Stimulated activated CD8-positive, alpha-beta memory T cell treated with anti-CD3 and anti-CD28 coated beads, Interleukin-4, amount 100 ng/mL, for 4 hours (primary cell): ENCODE measurements at places on chromosomes 12 and 14.

GRCh38 chr12:78804262-78804661 is 60.3 kb upstream of the SYT1 start:
- DNase-seq, result no peak

DNA sequence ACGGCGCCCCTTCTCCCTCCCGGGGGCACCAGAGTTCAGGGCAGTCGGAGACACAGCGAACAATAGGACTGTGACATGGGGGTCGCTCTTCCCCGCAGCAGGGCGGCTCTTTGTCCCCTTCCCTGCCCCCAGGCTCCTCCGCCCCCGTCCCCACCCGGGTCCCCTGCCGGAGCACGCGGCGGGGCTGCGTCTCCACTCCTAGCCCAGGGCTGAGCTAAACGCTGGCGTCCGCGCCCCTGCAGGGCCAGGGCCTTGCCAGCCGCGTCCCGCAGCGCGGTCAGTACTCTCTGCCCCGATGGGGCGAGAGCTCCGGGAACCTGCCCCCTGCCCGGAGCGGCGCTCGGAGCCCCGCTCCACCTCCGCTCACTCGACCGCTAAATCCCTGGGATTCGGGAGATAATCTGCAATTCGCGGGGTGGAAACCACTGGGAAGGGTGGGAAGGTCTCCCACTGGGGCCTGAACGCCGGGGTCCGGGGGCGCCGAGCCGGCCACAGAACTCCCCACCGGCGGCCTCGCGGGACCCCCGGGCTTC is 825 bp upstream of the CCDC85C start:
- no peak for DNase-seq

DNA sequence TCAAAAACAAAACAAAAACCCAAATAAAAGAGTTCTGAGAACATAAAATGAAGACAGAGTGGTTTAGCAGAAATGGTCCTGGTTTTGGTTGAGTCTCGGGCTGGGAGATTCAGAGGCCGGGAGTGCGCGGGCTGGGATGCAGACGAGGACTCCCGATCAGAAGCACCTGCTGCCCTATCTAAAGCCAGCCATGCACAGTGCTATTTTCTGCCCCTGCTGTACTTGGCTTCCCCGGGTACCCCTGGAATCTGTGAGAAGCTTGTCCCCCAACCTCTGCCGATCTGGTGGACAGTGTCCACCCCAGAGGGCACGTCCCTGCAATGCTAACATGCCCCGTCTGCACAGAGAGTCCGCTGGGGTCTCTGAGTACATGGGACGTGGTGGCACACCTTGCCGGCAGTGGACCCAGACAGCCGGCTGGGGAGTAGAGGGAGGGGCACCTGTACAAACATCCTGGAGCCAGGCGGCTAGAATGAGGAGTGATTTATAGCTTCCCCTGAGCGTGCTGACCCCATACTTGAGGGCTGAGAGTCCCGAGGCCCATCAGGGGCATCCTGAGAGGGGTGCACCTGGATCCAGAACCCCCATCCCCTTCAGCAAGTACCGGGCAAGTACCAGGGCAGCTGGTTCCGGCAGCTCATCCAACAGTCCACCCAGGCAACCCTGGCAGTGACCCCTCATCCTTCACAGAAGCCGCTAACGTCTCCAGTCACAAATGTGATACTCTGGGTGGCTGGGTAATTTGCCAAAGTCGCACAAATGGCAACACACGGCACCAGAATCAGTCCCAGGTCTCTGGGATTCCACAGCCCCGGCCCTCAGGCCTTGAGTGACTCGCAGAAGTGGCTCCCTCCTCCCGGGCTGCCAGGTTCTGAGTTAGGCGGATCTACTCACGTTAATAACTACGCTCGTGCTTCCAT is 37.1 kb downstream of the CHGA start:
- no peak for DNase-seq

GRCh38 chr12:39033782-39034181 is 128.4 kb upstream of the CPNE8 start:
- no peak for DNase-seq

DNA sequence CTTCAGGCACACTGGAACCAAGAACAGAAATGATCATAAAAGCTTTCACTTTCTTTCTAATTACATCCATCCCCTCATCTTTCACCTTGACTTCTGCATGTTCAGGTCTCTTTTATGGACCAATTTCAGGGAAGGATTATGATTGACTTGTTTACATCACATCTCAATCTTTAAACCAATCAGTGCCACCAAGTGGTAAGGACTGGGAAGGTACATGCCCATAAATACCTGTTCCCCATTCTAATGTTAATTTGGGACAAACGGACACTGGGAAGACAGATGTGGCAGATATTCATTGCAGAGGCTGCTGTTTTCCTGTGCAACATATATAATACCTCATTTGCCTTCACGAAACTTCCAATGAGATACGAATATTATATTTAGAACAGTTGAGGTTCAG is 978.1 kb downstream of the GALC start:
- DNase-seq, result no peak

GRCh38 chr12:103832048-103832997 is 8.7 kb downstream of the NT5DC3 start:
- DNase-seq, result no peak

DNA sequence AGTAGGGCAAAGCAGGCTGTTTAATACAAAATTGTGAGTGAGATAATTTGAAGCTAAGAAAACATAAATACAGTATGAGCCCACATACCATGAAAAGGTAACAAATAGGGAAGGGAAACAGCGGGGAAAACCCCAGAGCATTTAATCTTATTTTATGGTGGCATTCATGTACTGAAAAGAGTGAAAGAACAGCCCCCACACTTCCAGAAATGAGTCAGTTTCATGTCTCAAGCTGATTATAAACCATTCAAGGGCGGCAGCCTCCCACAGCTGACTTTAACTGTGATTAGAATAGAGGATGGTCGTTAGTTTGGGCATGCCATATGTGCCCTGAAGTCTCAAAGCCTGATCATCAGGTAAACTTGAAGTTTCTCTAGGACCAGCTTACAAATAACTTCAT is 64.5 kb downstream of the FOXG1 start:
- DNase-seq, result no peak

DNA sequence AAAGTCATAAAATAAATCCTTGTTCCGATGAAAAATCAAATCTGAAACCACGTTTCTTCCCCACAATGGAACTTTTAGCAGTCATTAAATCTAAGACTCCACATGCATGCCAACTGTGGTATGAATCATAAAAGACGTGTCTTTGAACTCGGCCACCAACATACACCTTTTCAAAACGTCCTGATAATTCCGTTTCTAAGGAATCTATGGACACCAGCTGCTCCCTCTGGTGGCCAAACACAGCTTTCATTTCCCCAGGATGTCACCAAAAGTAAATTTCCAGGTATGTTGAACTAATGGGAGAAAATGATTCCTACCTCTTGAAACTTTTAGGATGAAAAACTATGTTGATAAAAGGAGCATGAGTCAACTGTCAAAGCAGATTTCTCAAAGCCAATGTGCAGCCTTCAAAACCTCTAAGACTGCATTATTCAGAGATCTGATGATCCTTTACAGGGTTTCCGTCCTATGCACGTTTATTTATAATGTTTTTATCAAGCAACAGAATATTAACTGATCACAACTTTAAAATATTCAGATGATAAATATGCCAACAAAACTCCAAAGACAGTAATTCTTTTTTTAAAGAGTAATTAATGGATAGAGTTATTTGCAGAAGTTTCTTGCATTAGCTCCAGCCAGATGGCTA is 96.2 kb downstream of the CIT start:
- DNase-seq, result no peak

- DNase-seq, result no peak
These were observed 233.0 kb downstream of the RGS6 start for GRCh38 chr14:72165229-72165698.

GRCh38 chr14:45699471-45699870 is 446.5 kb upstream of the MIS18BP1 start:
- DNase-seq, result no peak

DNA sequence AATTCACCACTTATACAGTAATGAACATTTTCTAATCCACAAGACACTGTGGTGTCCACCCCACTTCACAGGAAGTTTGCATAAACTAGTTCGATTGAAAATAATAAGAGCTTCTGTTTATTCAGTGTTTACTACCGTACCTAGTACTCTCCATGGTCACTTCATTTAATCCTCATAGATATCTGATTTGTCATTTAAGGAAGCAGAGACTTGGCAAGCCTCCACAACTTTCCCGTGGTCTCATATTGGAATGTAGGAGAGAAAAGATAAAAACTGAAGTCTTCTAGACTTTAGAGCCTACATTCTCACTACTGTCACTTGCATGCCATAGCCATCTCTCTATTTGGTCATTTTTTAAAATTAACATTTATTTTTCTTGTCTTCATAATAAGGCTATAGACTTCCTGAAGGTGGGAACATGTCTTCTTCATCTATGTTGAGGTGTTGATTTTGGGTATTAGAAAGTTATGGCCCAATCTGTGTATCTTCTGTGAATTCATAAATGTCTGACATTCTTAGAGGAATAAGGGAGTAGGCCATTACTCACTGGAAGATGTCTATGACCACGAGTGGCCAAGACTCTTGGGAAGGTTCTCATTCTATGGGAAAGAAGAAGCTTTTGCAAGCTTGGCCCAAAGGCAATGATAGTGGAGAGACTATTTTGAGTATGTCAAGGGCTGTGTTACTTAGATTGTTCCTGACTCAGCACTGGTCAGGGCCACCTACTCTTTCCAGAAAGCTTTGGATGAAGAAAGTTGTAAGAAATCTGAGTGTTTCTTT is 423.7 kb downstream of the LRIG3 start:
- DNase-seq, result no peak

DNA sequence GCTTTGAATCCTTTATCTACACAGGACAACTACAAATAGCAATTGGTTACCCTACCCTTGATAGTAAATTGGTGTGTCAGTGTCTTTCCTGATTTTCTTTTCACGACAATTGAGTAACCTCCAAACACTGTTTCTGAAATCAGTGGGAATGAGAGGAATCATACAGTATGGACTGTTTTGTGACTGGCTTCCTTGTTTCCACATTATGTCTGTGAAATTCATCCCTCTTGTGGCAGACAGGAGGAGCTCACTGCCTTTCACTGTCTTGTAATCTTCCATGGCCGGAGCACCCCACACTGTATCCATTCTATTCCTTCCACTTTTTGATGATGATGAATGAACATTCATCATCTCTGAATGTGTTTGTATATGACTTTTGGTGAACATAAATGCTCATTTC is 164.0 kb upstream of the PZP start:
- DNase-seq, result no peak

- no peak for DNase-seq
These were observed 88.8 kb downstream of the ATXN7L3B start for GRCh38 chr12:74626397-74626796.

DNA sequence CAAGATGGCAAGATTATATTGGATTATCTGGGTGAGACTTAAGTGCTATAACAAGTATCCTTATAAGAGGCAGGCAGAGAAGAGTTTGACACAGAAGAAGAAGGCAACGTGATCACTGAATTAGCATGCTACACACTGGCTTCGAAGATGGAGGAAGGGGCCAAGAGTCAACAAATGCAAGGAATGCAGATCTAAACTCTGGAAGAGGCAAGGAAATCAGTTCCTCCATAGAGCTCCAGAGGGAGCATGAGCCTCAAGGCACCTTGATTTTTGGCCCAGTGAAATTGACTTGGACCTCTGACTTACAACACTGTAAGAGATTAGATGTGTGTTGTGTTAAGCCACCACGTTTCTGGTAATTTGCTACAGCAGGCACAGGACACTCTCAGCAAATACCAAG is 536.4 kb upstream of the SEL1L start:
- DNase-seq, result no peak

GRCh38 chr12:9751204-9752144 is 9.2 kb downstream of the CD69 start:
- DNase-seq, result no peak

- DNase-seq, result no peak
These were observed 607.5 kb downstream of the SLC6A15 start for GRCh38 chr12:84305144-84305543.

DNA sequence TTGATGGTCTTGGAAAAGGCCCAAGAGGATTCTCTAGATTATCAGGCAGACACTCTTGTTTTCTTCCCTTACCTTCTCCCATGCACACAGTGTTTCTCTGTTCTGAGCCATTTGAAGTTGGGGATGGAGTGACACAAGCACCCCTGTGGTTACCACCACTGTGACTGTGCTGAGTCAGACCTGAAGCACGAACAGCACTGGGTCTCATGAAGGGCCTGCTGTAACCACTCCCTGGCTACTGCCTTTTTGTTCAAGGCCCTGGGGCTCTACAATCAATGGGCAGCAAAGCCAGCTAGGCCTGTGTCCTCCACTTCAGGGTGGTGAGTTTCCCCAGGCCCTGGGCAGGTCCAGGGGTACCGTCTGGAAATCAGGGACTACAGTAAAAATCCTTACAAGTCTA is 65.5 kb downstream of the TSPAN8 start:
- DNase-seq, result no peak

- no peak for DNase-seq
These were observed 65.6 kb upstream of the FUT8 start for GRCh38 chr14:65346895-65347294.

- no peak for DNase-seq
These were observed 167.1 kb downstream of the TTC7B start for GRCh38 chr14:90649083-90649482.

- no peak for DNase-seq
These were observed 369.6 kb downstream of the ATP23 start for GRCh38 chr12:58310809-58311622.

- no peak for DNase-seq
These were observed 73.3 kb upstream of the PLXNC1 start for GRCh38 chr12:94074980-94075629.

GRCh38 chr12:67070604-67071003 is 198.6 kb upstream of the CAND1 start:
- no peak for DNase-seq

GRCh38 chr14:74506411-74506851 is 12.9 kb downstream of the ISCA2 start:
- DNase-seq, result no peak

DNA sequence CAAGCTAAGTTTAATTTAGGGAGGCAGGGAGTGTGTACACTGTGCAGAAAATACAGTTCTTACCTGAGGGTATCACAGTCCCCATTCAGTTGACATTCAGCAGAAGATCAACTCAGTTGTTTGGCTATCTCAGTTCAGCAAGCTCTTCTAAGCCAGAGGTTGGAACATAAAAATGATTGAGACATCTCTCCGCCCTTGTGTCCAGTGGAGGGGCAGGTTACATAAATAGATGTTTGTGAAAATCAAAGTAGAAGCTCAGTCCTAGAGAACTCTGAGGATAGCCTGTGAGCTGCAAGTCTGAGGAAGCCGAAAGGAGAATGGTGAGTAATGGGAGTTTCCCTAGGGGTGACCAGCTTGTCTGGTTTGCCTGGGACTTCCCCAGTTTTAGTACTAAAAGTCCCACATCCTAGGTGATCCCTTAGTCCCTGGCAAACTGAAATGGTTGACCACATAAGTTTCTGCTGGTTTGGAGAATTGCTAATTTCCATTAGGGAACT is 251.4 kb upstream of the ATP2B1 start:
- no peak for DNase-seq

DNA sequence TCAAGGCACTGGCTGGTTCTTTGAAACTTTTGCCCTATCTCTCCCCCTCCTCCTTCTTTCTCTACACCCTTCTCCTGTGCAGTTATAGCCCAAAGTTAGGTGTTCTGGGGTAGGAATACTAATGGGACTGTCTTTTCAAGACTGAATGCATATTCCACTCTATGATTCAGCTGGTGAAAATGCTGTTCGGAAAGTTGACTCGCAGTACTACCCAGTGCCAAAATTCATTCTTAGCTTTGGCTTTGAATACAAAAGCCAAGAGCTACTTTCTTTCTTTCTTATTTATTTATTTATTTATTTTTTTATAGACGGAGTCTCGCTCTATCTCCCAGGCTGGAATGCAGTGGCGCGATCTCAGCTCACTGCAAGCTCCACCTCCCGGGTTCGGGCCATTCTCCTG is 249.2 kb downstream of the ETNK1 start:
- DNase-seq, result no peak

GRCh38 chr12:50110762-50111351 is 1.2 kb upstream of the COX14 start:
- no peak for DNase-seq
